ENCODE measurements at places on chromosomes 16 and 17.

GRCh38 chr17:3965118-3965800, 1.0 kb upstream of the ATP2A3 start:
- peak; percentile 84 for DNase-seq

DNA sequence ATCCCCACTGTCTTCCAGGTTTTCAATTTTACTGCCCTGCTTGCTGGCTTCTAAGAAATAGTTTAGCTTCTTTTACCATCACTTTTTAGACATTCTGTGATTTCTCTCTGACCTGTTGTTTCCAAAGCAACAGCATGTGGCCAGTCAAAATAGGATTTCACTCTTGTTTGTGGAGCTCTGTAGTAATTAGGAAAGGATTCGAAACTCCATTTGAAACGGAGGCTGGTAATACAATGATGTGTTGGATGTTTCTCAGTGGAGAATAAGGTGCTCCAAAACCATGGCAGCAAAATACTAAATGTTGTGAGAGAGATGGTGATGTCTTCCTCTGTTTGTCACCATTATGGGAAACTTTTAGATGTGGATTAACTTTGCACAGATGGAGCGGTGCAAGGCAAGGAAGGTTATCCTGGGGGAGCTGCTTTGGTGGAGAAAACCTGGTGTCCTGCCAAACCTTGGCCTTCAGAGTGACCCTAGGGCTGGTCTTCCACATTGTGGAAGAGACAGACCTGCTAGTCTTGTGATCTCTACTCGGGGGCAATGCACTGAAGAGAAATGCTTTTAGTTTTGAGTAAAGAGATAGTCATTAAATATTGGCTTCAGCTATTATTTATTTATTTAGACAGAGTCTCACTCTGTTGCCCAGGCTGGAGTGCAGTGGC, 79.4 kb downstream of the PRKCA start:
- DNase-seq = no peak

DNA sequence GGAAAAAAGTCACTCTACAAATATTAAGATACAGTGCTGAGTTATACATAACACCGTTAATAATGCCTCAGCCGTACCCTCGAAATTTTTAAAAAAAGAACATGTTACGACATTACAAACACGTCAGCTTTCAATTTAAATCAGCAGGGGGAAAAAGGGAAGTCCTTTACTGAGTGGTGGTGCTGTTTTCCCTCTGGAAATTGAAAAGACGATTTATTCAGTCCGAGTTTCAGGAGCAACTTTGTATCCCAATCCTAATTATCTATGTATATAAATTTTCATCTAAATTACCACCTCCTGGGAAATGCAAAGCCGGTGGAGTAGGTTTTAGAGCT, 1.3 kb downstream of the NETO2 start:
- DNase-seq = no peak

- DNase-seq = no peak
These were observed 48.9 kb upstream of the DOC2B start for GRCh38 chr17:230395-230770.

- no peak for DNase-seq
These were observed 7.2 kb downstream of the GRB2 start for GRCh38 chr17:75398279-75398678.

DNA sequence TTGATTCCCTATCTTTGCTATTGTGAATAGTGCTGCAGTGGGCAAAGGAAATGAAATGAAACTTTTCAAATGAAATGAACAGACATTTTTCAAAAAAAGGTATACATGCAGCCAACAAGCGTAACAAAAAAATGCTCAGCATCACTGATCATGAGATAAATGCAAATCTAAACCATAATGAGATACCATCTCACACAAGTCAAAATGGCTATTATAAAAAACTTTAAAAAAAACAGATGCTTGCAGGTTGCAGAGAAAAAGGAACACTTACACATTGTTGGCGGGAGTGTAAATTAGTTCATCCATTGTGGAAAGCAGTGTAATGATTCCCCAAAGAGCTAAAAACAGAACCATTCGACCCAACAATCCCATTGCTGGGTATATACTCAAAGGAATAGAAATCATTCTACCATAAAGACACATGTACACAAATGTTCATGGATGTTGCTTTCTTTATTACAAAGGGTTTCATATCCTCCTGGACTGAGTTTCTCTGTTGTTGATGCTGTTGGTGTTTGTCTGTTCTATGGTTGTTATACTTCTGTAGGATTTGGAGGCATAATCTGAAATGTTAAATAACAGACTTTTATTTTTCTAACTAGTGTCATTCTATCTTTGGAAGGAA, 99.3 kb upstream of the SOX9 start:
- DNase-seq = no peak

GRCh38 chr16:6932871-6933385, 399.7 kb upstream of the RBFOX1 start:
- no peak for DNase-seq

GRCh38 chr16:10485698-10486382, 94.6 kb downstream of the EMP2 start:
- DNase-seq = no peak

DNA sequence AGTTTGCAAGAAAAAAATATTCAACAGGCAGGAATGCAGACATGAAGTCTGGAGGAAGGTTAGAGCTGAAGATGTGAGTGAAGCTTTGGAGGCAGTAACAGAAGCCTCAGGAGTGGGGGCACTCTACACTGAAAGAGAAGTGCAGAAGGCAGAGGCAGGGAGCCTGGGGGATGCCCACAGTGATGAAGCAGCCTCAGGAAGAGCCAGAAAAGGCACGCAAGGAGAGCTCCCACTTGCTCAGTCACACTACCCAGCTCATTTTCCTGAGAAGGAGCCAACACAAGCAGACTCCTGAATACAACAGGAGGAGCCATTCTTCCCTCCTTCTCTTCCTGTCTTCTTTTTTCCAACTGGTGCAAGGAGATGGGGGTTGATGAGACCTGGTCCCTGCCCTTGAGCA, 45.1 kb upstream of the DNAH9 start:
- no peak for DNase-seq

GRCh38 chr16:7335991-7336634, 3.5 kb downstream of the RBFOX1 start:
- DNase-seq = no peak

GRCh38 chr17:4329838-4330237, 36.6 kb downstream of the UBE2G1 start:
- DNase-seq = no peak

GRCh38 chr17:77429969-77430752, 289.4 kb downstream of the SEC14L1 start:
- DNase-seq = peak; percentile 91

DNA sequence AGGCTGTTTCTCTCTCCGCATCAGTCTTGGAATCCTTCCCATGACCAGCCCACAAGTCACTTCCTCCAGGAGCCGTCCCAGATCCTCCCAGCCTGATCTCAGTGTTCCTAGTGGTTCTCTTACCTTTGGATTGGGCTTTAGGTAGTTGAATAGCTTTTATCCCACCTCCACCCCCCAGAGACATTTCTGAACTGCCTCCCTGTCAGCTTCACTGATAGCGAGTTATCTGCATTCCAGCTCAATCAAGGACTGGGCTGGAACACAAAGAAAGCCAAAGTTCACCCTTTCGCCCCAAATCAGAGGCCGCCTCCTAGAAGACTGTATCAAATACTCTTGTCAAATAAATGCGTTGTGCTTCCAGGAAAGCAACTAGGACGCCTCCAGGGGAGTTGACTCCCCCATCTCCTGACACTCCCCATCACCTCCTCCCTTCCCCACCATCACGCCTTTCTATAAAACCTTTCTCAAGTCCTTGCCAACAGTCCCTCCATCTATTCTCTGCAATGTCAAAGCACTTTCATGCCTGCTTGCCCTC, 72.7 kb downstream of the TMEM132E start:
- no peak for DNase-seq

DNA sequence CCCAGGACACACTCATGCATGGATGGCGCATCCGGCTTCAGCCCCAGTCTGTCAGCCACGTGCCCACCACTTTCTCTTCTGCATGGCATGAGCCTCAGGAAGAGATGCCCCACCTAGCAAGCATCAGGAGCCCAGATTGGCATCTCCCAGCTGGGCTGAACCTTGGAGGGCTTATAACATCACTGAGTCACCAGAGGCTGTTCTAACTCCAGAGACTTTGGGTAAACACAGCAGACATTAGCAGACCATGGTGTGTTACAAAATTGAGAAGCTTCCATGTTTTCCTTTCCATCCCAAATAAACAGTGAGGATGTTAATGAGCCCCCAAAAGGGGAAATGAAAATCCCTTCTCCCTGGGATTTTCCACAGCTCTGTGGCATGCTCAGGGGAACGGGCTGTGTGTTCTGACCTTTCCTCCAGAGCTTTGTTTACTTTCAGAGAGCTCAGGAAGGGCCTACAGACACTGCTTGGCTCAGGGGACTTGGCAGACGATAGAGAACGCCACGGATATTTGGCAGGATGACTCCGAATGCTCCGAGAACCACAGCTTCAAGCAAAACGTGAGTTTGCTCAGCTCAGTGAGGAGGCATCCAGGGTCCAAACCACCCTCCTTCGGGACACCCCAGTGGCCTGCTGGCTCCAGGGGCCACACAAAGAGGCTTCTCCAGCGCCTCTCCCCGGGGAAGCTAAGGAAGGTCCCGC, 16.5 kb downstream of the GLP2R start:
- DNase-seq = no peak

DNA sequence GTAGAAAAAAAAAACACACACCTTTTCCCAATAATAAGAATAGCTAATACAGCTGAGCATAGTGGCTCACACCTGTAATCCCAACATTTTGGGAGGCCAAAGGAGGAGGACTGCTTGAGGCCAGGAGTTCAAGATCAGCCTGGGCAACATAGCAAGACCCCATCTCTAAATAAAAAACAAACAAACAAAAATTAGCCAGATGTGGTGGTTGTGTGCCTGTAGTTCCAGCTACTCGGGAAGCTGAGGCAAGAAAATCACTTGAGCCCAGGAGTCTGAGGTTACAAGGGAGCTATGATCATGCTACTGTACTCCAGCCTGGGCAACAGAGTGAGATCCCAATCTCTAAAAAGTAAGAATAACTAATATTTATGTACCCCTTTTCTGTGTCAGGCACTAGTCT, 42.8 kb upstream of the GFOD2 start:
- DNase-seq = no peak

DNA sequence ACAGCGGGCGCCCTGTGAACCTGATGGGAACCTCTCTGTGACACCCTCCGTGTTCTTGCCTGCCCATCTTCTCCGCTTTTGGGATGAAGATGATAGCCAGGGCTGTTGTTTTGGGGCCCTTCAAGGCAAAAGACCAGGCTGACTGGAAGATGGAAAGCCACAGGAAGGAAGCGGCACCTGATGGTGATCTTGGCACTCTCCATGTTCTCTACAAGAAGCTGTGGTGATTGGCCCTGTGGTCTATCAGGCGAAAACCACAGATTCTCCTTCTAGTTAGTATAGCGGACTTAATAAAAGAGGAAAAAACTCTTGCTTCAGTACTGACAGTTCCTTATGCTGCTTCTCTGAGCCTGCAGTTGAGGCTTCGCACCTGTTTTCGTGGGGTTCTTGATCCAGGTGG, 10.5 kb downstream of the CDK5RAP3 start:
- no peak for DNase-seq

DNA sequence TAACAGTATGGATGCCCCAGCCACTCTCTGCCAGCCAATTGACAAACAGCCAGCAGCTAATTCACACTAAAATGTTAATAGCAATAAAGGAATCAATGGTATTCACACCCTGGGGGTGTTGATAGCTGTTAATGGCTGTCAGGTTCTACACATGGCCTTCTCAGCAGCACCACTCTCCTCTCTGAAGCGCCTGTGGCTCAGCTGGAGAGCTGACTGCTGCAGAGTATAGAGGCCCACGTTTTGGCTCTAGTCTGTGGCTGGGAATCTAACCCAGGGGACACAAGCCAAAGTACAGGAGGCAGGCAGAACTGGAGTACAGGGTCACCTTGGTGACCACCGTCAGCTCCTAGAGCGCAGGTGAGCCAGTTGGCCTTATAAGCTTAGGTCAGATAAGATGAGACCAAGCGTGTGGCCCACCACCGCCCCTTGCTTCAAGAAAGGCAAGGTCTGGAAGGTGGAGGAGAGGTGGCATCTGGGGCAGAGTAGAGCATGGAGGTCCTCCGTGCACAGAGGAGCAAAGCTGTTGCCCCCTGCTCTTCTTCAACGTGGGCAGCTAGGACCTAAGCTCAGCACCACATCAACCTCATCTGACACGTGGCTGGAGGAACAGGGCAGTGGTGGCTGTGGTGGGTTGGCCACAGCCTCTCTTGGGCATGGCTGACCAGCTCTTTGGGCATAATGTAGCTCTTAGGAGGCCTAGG, 25.4 kb downstream of the CCR7 start:
- no peak for DNase-seq

- DNase-seq = no peak
These were observed 120.7 kb upstream of the GSE1 start for GRCh38 chr16:85492295-85492864.

GRCh38 chr16:20850981-20851380, 44.7 kb downstream of the REXO5 start:
- no peak for DNase-seq

GRCh38 chr17:49969795-49970389, 902 bp downstream of the DLX4 start:
- DNase-seq = no peak

DNA sequence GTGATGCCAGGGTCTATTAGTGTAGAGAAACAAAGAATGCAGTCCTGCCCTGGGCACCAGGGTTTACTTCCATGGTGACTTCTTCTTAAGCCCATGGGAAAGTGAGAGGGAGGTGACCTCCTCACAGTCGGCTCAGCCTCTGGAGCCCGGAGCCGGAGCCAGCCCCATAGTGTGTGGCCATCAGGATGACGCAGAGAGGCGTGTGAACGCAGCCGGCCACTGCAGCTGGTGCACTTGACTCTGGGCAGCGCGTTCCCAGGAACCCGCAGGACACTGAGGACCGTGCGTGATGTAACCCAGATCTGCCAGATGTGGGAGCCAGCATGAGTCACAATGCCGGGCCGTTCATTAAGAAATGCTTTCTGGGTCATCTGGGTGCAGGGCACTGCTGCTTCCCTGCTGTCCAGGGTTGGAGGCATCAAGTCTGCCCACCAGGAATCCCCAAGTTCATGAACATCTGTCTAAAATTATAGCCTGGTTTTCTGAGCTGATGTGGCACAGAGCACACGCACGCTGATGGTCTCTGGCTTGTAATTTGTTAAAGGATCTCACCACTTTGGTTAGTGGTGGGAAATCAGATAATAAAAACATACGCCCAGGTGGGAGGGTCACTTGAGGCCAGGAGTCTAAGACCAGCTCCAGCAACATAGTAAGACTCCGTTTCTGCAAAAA, 114.1 kb downstream of the PITPNC1 start:
- no peak for DNase-seq

DNA sequence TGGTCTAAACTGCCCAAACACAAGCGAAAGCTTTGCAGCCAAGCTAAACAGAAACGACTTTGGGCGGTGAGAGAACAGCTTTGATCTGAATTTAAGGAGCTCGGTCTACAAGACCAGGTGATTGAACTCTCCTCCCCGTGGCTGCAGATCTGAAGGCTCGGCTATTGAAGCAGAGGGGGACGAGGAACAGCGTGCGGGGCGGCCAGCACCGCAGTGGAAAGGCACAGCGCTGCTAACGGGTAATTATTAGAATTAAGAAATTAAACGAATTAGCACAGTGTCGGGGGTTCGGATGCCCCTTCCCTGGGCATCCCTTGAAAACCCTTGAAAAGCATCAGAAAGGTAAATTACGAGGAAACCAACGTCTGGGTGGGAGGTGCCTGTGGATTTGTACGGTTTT, 431 bp downstream of the TEKT3 start:
- no peak for DNase-seq

- peak; percentile 75 for DNase-seq
These were observed 135.8 kb downstream of the WWOX start for GRCh38 chr16:78235168-78235800.

Data from stimulated activated CD4-positive, alpha-beta T cell treated with anti-CD3 and anti-CD28 coated beads, Interleukin-15, amount 100 ng/mL, for 24 hours (primary cell).